ENCODE measurements at places on chromosomes 13 and 19. TPM values are rescaled to one million over a fixed set of nuclear protein-coding genes. Genes with fewer than 3 reads are reported as not detected.

Gene MPND
- 16.3 TPM for total RNA-seq

Gene ENOX1
- 0.64 TPM for total RNA-seq

Gene PTH2
- total RNA-seq, result not detected

Gene ZNF541
- total RNA-seq, result 0.44 TPM

Gene NFIX
- total RNA-seq, result 6.4 TPM

Gene IZUMO2
- not detected for total RNA-seq

Gene PRR22
- total RNA-seq, result 1.1 TPM

Gene FXYD1
- 3.4 TPM for total RNA-seq

Gene SOX1
- not detected for total RNA-seq
